ENCODE measurements at places on chromosomes 1 and 21. TPM values are rescaled to one million over a fixed set of nuclear protein-coding genes. Genes with fewer than 3 reads are reported as not detected.

GRCh38 chr1:211335522-211336157 is 9.0 kb downstream of the TRAF5 start:
- no peak for DNase-seq

GRCh38 chr1:187696073-187696472 is 867.3 kb downstream of the PLA2G4A start:
- no peak for DNase-seq

DNA sequence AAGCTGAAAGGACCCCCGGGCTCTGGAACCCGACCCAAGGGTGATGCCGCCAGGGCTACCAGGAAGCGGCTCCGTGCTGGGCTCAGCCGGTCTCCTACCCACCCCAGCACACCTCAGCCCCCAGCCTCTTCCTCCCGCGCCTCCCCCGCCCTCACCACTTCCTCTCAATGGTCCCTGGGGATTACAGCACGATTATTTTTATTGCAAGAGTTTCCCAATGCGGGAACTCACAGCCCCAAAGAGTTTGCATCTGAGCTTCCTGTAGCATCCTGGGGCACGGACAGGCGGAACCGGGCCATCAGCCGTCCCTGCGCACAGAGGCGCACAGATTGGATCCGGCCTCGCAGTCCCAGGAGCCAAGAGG is 8.7 kb upstream of the SLX9 start:
- no peak for DNase-seq

GRCh38 chr1:160776178-160776577 is 19.8 kb upstream of the LY9 start:
- DNase-seq, result no peak

- no peak for DNase-seq
Measured at GRCh38 chr21:36744560-36745231, 45.8 kb downstream of the SIM2 start.

- DNase-seq, result no peak
Measured at GRCh38 chr1:221157026-221157761, 278.0 kb downstream of the HLX start.

Gene TMEM125
- not detected for total RNA-seq

GRCh38 chr21:32083197-32083596 is 195.7 kb downstream of the MIS18A start:
- no peak for DNase-seq

DNA sequence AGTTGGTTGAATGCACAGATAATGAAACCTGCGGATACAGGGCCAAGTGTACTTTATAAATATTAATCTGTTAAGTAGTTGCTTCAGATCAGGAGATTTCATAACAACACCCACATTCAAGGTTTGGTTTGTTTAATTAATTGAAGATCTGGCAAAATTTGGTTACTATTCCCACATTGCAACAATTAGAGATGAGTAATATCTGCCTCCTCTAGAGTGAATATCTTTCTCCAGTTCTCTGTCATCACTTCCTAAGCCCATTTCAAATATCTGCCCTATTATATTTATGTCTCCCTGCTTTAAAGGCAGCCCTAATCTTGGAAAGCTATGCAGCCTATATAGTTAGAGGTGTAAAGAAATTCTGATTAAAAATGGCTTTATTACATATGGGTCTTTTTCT is 61.4 kb downstream of the PPP2R5A start:
- DNase-seq, result no peak

DNA sequence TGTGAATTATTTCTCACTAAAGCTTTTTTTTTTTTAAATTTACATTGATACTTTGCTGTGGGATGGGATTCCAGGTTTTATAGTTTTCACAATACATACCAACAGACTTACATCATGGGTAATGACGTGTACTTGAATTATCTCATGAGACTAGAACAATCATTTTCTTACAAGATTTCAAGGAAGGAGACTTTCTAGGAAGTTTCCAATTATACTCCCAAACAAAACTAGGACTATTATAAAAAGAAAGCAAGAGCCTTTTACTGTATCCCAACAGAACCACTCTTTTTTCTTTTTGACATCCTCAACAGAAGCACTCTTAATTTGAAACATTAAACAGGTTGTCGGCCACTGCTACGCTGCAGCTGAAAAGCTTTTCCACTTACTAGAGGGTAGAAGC is 48.7 kb downstream of the TESK2 start:
- no peak for DNase-seq

DNA sequence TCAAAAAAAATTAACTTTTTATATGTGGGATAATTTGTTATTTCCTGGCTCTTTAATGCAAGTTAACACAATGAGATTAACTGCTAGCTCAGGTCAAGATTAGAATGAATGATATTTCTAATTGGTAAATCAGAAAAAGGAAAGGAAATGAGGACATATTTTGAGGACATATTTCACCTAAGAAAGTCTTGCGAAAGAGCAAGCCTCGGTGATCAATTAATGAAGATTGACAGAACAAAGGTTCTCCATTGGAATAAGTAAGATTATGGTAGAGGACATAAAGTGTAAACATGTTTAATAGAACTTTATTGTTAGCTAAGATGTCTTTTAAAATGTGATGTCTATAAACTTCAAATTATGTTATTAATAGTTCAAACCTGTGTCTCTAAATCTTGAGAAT is 1617.8 kb downstream of the KCNT2 start:
- DNase-seq, result no peak

GRCh38 chr1:166858726-166859419 is 17.2 kb downstream of the TADA1 start:
- DNase-seq, result no peak

- DNase-seq, result no peak
Measured at GRCh38 chr1:156246241-156246780, 1.5 kb downstream of the PAQR6 start.

DNA sequence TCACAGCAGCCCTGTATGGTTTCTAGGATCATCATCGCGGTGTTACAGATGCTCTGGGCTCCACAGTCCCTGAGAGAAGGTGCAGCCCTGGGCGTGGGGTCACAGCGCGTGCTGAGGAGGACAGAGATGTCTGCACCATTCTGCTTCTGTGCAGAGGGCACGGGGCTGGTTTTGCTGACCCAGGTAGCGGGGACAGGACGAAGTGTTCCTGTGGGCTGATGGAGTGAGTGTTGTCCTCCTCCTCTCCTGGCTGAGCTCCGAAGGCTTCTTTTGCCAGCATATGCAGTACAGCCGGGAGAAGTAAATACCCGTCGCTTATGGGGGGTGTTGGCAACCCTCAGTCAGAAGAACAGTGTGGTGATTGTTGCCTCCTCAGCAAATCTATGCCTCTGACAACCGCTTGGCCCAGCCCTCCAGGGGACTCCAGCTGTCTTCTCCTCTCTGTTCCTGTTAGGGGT is 101.5 kb downstream of the DDX20 start:
- no peak for DNase-seq

Gene SYDE2
- total RNA-seq, result 6.4 TPM

- peak; percentile 95 for DNase-seq
Measured at GRCh38 chr1:16012590-16013219, 5.1 kb downstream of the HSPB7 start.

DNA sequence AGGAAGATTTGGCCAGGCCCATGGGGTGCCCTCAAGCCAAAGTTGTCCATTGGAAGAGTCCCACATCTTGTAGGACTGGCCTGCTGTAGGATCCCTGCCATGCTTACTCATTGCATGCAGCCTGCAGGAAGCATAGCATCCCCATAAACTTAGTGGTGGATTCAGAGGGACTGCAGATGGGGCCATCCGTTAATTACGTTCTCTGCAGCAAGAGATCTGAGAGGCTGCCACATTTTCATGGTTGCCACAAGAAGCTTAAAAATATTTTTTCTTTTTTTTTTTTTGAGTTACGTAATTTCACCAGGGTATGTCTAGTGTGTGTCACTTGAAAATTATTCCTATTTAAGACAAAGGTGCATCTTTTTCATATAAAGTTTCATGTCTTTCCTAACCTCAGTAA is 329.7 kb upstream of the USP24 start:
- no peak for DNase-seq

Gene TNFSF4
- 0.16 TPM for total RNA-seq

GRCh38 chr1:113930499-113931161 is 1.5 kb downstream of the HIPK1 start:
- peak; percentile 79 for DNase-seq

GRCh38 chr1:210747112-210747511 is 386.8 kb downstream of the KCNH1 start:
- no peak for DNase-seq

DNA sequence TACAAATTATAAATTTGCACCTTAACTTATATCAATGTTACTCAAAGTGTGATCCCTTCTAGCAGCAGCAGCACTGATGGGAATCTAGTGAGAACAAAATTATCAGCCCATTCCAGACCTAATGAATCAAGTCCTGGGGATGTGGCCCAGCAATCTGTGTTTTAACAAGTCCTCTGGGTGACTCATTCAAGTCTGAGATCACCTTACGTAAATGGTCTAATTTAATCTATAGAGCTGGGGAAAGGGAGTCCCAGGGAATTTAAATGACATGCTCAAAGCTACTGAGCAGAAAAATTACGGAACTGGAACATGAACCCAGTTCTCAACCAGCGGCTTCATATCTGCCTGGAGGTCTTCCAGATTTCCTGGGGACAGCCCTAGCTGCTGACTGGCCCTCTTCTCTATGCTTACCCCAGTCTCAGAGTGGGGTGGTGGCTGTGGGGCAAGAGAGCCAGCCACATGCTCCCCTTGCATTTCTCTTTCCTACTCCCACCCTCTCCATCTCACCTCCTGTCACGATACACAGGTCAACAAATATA is 220.0 kb downstream of the TM2D1 start:
- peak; percentile 5 for DNase-seq

DNA sequence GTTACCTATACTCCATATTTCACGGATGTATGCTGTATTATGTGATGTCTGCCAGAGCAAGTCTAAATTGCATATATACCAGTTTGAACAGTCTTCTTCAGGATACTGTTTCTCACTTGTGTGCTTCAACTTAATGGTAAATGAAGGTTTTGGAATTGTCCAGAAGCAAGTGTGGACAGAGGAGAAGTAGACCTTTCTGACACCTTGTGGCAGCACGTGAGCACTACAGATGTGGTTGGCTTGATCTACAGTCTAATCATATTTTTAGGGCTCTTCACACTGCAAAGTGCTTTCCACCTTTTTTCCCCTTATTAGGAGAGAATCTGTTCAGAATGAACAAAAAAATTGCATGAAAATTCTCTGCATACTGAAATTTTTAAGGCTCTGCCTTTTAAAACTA is 10.9 kb downstream of the MORC3 start:
- peak; percentile 64 for DNase-seq

Gene CD164L2
- 0.72 TPM for total RNA-seq

DNA sequence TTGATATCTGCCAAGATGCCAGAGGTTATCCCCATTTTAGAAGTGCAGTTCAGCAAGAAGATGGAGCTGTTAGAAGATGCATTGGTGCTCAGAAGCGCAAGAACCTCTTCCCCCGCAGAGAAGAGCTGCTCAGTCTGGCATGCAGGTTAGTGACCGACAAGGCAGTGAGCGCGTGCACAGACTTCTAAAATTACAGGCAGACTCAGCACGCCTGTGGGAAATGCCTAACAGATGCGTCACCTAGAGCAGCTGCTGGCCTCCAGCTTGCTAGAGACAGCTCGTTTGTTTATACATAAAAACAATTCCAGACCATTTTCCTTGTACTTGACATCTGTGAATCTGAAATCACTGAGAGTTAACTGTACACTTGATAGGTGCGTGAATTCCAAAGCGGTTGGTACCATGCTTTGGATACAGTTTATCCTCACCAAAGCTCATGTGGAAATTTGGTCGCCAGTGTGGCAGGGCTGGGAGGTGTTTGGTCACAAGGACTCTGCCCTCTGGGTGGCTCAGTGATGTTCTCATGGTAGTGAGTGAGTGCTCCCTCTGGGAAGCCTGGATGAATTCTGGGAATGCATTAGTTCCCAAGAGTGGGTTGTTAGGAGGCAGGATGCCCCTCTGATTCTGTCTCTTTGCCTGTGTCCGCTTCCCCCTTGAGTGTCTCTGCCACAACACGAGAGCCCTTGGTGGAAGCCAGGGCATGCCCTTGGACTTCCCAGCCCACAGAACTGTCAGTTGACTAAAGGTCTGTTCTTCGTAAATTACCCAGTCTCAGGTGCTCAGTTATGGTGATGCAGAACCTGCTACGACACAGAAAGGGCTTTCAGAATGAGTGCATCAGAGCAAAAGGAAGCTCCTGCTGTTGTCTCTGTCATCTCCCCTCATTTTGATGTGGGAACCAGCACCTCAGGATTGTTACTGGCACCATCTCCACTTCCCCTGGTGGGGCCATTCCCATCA is 24.4 kb downstream of the SNAP47 start:
- DNase-seq, result no peak

GRCh38 chr1:169128562-169128961 is 22.1 kb downstream of the ATP1B1 start:
- no peak for DNase-seq

- no peak for DNase-seq
Measured at GRCh38 chr1:45526135-45526644, 4.5 kb upstream of the PRDX1 start.

Gene NENF
- 74.4 TPM for total RNA-seq

GRCh38 chr21:35548904-35549615 is 500.0 kb upstream of the RUNX1 start:
- DNase-seq, result no peak
